Stimulated activated CD8-positive, alpha-beta memory T cell treated with anti-CD3 and anti-CD28 coated beads, Interleukin-7, amount 100 ng/mL, for 4 hours (primary cell): ENCODE measurements at places on chromosomes 2 and 18.

GRCh38 chr2:65920659-65921058 lies 488.3 kb upstream of the SPRED2 start:
- DNase-seq: no peak

DNA sequence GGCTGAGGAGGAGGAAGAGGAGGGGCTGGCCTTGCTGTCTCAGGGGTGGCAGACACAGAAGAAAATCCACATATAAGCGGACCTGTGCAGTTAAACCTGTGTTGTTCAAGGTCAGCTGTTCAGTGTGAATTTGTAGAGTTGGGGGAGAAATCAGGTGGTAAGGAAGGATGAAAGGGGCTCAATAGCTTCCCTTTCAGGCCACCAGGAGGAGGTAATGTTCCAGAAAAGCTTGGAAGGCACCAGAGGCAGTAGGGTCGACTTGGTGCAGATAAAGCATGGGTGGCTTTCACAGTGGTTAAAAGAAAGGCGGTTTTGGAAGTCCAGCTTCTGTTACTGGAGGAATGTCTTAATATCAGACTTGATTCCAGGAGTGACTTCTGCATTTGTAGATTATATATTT lies 167.4 kb downstream of the THSD7B start:
- no peak for DNase-seq

DNA sequence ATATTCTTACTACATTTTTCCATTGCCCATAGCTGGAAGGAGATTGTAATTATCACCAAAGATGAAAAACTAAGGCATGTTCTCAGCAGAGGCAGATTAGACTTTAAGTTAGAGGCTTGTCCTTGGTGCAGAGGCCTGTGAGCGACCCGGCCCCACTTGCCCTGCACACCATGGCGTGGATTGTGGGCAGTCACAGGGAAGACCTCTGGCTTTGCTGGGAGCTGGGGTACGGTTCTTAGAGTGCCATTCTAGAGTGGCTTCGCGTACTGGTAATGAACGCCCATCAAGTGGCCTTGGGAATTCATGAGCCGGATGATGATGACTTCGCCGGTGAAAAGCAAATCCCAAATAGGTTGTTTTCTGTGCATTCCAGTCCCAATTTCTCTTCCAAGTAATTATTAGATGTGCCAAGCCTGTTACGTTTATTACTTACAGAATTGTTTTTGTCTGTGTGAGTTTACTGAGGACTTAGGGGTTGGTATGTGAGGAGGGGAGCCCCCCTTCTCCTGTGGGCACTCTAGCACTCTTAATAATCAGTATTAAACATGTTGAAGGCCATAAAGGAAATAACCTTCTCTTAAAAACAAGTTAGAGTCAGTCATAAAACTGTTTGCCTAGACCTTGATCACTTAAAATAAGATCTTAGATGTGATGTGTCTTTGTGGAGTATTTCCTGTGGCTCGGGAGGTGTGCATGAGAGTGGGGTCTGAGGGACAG lies 90.6 kb downstream of the LDLRAD4 start:
- no peak for DNase-seq

DNA sequence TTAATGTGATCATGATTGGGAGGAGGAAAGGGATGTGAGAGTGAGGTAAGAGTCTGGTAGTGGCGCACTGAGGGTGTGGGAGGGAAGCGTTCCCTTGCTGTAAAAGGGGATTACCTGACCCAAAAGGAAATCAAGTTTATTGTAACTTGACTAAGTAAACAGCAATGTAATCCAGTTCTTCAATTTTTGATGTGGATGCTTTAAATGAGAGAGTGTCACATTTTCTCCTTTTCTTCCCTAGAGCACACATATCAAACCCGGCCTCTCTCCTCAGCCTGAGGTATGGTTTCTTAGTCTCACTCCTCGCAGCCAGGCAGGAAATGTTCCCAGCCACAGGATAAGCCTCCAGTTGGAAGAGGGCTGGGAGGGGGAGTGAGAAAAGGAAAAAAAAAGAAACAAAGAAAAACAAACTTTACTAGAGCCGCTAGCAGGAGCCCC lies 688 bp upstream of the ARHGAP28 start:
- DNase-seq: no peak

- DNase-seq: no peak
These were observed 76.9 kb downstream of the MBP start for GRCh38 chr18:77055429-77056300.

- no peak for DNase-seq
These were observed 17.8 kb upstream of the KCNK3 start for GRCh38 chr2:26674771-26675170.

DNA sequence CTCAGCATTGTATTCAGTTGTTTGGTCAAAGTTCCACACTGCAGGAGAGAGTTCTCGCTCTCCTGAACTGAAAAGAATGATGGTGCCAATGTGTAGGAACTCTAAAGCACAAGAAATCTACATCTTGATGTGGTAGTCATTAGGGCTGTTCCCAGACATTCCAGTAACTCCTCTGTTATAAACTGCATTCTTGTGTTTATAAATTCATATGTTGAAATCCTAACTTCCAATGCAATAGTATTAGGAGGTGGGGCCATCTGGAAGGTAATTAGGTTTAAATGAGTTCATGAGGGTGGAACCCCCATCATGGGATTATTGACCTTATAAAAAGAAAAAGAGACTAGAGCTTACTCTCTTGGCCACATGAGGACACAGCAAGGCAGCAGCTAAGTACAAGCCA lies 239.6 kb downstream of the CDH20 start:
- DNase-seq: no peak

DNA sequence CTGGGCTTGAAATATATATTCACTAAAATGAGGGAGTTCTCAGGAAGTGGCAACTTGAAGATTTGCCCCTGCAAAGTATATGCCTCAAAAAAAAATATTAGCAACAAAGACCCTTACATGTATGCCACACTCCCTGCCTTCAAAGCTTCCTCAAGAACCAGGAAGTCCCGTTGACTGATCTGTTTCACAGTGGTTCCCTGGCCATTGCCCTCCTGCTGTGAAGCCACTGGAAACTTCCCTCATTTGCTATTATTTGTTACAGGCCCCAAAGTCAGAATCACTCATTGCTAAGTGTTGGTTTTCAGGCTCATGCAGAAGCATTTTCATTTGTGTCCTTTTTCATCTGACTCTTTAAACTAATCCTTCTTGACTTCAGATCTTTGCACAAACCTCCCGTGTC lies 421.5 kb downstream of the ZNF521 start:
- no peak for DNase-seq

DNA sequence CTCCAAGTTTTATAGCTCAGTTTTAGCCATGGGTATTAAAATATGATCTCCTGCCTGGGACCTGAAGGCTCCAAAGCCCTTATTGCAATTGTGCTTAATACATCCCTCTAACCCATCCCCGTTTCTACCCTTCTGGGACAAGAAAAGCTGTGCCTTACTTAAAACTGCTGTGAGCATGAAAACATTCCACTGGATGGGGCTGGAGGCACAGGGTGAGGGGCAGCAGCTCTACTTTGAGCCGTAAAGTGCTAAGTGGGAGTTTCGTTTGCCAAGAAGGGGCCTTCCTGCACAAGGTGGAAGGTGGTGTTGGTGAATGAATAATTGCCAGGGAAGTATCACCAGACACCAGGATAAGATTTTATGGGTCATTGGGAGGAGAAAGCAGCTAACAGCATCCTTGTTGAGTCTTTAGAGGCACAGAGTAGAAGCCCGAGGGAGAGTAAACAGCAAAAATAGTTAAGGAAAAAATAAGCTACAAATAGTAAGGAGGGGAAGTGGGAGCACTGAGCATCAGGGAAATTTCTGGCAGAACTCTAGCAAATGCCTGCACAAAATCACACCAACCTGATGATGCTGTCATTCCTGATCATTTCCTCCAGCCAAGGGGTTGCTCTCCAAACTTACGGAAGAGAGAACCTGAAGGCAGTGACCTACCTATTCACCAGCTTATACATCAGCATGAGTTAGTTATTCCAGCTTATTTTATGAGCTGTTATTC lies 218.4 kb downstream of the MREG start:
- DNase-seq: no peak

DNA sequence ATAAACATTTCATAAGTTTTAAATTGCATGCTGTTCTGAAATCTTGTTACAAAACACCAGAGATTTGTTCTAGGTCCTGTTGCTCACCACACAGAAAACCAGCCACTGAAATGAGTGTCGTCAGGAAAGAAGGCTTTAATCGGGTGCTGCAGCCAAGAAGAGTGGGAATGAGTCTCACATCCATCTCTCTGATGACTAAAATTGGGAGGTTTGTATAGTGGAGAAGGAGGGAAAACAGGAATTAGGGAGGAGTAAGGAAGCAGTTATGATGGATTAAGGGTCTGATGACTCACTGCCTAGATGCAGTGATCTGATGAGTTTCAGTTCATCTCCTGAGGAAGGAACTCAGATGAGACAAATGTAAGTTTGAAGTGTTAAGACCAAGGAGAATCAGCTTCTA lies 42.1 kb upstream of the GPR39 start:
- DNase-seq: no peak

- no peak for DNase-seq
These were observed 262.6 kb upstream of the DCC start for GRCh38 chr18:52077251-52077983.

DNA sequence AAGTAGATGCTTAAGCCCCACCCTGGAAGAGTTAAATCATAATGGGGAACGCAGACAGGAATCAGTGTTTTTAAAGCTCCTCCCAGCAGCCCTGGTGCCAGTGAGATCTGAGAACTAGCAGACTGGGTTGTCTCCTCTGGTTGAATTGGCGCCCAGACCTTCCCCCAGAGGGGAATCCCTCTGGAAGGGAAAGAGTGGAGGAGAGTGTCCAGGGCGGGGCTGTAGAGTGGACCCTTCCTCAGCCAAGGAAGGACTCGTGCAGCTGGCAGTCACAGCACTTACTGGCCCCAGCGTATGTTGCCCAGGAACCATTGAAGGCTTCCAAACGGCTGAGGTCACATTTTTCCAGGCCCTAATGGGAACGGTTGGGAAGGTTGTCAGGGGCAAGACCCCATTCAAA lies 62.5 kb downstream of the TGOLN2 start:
- DNase-seq: no peak

- no peak for DNase-seq
These were observed 66.4 kb downstream of the LINC00305 start for GRCh38 chr18:64082513-64082912.

DNA sequence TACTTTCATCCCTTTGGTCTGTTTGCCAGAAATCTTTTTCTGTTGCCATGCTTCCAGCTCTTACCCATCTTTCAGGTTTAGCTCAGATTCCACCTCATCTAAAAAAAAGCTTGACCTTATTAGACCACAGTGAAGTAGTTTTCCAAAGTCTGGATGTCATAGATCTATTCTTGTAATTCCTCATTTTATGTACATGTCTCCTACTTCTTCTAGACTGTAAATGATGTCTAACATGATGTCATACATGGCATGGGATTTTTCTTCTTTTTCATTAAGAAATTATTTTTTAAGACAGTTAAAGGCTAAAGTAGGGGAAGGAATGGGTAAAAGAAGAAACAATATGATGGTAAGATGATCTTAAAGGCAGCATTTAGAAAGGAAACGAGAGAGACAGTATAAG lies 11.3 kb downstream of the GLS start:
- DNase-seq: no peak

DNA sequence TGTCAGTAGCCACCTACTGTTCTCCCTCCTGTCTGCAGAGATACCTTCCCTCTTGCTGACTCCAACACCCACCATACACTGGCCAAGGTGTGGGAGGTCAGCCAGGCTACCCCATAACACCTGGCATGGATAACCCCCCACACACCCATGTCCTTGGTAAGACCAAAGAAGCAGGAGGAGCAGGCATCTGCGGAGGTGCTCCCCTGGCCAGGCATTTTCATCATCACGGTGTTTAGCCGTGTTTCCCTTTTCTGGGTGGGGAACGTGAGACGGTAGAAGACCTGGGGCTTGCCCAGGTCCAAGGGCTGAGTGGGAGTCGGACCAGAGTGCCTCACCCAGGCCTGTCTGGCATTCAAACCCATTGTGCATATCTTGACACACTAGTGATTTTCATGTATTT lies 150.3 kb downstream of the SMAD7 start:
- no peak for DNase-seq

DNA sequence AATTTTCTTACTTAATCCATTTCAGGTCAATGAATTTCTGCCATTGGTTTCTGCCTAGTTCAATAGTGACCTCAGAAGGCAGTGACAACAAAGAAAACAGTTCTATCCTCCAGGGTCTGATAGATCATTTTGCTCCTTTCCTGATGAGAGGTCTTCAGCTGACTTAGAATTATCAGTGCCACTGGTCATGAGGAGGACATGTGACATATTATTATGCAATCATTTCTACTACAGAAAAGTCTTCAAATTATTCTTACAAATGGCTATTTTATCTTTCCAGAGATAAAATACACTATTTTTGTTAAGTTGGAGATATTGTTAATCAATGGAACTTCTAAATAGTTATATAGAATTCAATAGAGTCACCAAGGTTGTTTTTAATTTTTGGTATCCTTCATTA lies 360.0 kb upstream of the GALNT5 start:
- no peak for DNase-seq

- no peak for DNase-seq
These were observed 54.4 kb upstream of the TMEM247 start for GRCh38 chr2:46424937-46425336.

DNA sequence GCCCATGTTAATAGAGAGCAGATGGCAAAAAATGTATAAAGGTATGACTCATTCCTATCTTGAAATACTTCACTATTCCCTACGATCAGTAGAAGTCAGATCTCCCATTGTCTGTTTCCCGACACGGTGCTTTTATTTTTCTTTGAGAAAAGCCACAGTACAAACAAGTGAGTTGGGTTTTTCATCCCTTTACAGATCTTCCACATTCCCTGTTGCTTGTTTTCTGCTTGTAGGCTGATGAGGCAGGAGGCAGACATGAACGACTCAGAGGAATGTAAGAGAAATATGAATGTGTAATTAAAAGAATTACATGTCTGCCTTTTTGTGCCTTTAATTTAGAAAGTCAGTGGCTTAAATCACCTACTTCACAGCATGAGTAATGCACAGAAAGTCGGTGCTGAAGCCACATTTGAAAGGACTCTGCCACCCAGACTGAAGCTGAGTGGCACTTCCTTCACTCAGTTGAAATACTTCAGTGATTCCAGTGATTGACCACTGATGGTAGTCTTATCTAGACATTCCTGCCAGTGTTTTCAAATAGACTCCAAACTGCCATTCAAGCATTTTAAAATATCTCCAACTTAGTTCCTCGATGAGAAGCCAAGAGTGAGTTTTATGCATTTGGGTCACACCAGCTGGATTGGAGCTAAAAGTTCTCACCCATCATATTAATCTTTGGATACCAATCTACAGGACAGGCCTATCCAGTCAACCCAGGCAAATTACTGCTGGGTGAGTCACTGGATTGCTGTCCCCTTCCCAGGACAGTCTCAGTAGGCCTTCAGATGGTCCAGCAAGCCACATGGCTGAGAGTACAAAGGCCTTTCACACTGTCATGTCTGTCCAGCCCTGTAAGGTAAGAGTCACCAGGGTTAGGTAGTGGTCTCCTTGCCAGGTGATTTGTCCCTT lies 79.0 kb downstream of the COLEC12 start:
- no peak for DNase-seq

DNA sequence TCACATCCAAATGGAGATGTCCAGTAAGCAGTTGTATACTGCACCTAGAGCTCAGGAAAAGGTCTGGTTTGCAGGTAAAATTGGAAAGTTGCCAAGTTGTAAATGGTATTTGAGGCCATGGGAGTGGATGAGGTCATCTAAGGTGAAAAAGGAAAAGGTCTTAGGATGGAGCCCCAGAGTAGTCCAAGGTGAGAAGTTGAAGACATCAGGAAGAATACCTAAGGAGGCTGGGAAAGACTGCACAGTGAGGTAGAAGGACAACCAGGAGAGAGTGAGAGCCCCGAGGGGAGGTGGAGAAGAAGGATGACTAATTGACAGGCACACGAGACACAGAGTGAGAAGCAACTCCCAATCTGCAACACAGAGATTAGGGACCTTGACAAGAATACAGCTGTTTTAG lies 10.7 kb downstream of the DPP4 start:
- DNase-seq: no peak

- DNase-seq: no peak
These were observed 467.5 kb downstream of the FBXO15 start for GRCh38 chr18:73679941-73680712.
